ENCODE measurements at places on chromosomes 3 and 15.

DNA sequence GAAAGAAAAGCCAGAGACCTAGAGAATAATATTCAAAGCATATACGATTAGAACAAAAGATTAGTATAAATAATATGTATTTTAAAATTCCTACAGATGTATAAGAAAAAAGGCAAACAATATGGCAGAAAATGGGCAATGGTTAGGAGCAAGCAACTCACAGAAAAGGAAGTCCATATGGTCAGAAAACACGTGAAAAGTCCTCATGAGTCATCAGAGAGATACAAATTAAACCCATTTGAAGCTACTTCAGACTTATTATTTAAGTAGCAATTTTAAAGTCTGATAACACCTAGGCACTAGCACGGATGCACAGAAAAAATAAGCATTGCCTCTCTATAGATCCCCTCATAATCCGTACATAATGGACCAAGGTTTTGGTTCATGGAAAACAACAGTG is 25.6 kb downstream of the SLC7A14 start:
- no peak for DNase-seq

GRCh38 chr15:66897416-66897815 is 168.0 kb upstream of the SMAD3 start:
- DNase-seq: no peak

GRCh38 chr3:1962396-1963088 is 136.1 kb upstream of the CNTN4 start:
- no peak for DNase-seq

GRCh38 chr15:38373016-38373415 is 80.9 kb upstream of the FAM98B start:
- no peak for DNase-seq

DNA sequence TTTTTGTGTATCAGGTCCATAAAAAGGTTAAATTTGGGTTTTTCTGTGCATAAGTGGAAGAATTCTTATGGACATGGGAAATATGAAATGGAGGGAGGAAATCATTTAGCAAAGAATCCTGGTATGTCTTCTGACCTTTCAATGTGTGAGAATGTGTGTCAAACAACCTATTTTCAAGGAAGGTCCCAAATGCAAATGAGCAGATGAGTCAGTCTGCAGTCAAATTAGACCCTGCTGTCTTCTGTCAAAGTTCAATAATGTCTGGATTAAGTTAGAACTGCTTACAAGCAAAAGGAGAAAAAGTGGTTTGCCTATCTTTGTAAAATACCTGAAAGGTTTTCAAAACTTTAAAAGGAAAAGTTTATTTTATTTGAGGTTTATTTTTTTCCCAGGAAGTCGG is 15.3 kb downstream of the FBN1 start:
- DNase-seq: no peak

DNA sequence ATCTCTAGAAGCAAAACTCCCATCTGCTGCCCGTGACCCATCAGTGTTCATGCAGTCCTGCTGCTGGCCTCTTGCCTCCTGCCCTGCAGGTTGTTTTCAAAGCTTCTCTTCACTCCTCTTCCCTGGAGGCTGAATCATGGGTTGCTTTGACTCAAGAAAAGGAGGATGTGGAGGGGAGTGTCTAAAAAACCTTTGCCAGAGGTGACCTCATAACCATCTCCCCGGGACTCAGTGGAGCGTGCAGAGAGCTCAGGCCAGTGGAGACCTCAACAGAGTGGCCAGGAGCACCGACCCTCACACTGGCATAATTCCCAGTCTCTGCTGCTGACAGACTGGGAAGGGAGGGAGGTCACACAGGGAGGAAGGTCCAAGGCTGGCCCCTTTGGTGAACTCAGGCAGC is 60.9 kb upstream of the ITGA11 start:
- DNase-seq: no peak

- DNase-seq: no peak
Measured at GRCh38 chr15:84598993-84599392, 1.8 kb upstream of the ZSCAN2 start.

DNA sequence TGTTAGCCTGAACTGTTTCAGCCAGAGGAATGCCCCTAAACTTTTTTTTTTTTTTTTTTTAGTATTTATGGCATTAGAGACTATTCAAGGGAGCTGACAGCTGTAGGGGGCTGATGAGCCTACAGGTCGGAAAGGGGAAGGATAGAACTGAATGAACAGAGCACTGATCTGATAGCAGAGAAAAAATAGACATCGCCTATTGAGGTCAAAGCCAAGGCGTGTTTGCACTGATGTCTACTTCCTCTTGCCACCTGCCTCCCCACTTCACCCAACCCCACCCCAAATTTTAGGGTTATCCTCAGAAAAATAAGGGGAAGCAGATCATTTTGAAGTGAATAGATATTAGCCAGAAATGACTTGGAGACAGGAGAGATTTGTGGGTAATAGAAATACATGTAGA is 3.0 kb upstream of the ZMAT3 start:
- DNase-seq: no peak

- DNase-seq: peak; percentile 34
Measured at GRCh38 chr3:25156626-25157025, 271.4 kb upstream of the RARB start.

- DNase-seq: peak; percentile 29
Measured at GRCh38 chr3:153372326-153372725, 210.3 kb downstream of the RAP2B start.

DNA sequence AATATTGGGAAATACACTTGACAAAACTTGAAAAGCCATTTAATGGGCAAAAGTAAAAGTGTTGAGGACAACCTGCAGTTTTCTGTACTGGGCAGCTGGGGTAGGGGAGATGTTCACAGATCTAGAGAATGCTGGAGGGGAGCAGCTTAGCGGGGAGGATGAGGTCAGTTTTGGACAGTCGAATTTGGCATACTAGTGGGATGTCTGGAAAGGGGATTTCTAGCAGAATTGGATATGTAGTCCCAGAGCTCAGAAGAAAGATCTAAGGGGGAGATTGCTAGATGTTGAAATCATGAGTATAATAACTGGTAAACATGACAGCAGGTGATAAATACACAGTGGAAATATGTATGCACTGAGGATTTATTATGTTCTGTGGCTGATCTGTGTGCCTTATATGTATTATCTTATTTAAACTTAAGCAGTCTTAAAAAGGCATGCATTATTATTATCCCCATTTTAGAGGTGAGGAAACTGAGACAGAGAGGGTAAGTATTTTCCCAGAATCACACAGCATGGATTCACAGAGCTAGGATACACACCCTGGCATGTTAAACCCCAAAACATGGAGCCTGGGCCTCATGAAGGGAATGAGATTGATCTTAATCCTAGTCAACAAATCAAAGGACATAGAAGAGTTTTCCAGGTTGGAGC is 42.7 kb downstream of the TLNRD1 start:
- no peak for DNase-seq

GRCh38 chr15:64635499-64636495 is 139.6 kb downstream of the RBPMS2 start:
- peak; percentile 38 for DNase-seq

DNA sequence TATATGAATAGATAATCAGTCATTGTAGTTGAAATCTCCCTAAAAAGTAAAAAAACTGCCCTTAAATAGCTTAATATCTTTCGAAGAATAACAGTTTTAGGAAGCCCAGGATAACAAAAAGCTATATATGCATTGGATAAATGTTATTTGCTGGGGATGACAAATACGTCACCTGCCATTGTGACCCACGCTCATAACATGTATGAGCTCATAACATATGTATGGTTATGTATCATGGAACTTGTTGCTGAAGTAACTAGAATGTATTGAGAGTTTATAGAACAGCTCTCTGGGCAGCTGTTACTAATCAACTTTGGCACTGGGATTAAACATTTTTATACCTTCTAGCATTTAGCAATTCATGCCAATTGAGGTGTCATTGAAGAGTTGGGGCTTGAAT is 1.7 kb upstream of the LRCH3 start:
- DNase-seq: no peak

GRCh38 chr15:88525418-88525817 is 21.1 kb downstream of the DET1 start:
- no peak for DNase-seq

DNA sequence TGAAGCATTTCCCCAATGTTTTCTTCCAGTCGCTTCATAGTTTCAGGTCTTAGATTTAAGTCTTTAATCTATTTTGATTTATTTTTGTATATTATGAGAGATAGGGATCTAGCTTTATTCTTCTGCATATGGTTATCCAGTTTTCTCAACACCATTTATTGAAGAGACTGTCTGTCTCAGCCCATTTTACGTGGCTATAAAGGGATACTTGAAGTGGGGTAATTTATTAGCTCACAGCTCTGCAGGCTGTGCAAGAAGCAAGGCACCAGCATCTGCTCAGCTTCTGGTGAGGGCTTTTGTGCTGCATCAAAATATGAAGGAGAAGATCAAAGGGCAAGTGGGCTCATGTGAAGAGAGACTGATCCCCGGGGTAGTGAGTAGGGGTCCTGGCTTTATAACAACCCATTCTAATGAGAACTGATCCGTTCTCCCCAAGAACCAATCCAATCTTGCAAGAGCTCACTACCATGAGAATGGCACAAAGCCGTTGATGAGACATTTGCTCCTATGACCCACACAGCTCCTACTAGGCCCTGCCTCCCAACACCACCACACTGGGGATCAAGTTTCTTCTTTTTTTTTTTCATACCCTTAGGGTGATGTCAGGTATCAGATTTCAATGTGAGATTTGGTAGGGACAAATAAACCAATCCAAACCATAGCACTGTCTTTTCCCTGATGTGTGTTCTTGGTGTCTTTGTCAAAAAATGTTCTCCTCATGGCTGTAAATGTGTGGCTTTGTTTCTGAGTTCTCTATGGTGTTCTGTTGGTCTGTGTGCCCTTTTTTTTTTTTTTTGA is 63.2 kb downstream of the IQGAP1 start:
- DNase-seq: peak; percentile 33

DNA sequence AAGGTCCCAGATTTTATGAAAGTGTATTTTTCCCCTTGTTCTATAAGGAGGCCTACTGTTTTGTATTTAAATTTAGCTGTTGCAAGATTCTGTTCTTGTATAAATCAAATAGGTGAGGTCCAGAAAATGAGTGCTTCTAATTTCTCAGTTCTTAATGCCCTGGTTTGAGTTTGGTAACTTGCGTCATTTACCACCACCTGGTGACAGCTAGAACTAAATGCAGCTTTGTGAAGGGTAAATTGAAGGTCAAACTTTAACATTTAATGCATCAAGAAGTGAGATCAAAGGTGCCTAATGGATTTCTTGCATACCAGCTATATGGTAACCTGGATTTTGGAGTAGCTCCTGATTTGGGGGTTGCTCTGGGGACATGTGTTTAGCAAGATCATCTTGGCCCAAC is 50.7 kb upstream of the POLR2M start:
- DNase-seq: no peak

DNA sequence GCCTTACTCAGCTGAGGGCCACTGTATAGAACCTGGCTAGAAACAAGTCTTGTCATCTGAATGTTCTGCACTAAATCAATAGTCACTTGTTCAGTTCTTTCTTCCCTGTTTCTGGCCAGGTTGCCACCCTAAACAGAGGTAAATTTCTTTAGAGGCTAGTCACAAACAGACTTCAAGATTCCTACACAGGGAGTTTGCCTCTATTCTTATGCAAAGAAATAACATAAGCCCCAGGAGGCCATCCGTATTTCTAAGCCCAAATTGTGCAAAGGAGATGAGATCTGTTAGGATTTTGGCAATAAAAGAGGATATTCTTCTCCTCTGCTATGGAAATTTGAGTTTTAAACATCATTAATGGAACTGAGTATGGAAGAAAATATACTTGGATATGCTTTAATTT is 4.9 kb downstream of the ZIC4 start:
- no peak for DNase-seq

DNA sequence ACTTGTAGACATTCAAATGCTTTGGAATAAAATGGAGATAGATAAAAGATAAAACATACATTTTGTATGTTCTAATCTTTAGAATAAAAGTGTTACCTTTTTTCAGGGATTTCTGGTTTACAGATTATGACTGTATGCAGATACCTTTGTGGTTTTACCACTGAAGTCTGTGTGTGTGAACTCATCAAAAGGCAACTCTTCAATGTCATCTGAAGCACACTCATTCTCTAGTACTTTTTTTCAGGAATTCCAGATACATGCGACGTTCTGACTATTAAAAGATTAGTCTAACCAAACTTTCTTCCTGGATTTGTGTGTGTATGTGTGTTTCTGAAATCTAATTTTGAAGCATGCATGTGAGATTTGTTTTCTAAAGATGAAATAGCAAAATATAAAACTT is 188.6 kb downstream of the NLGN1 start:
- DNase-seq: no peak

- DNase-seq: no peak
Measured at GRCh38 chr15:85706779-85707518, 87.8 kb downstream of the KLHL25 start.

GRCh38 chr3:165395188-165395587 is 199.0 kb upstream of the SLITRK3 start:
- no peak for DNase-seq

- DNase-seq: no peak
Measured at GRCh38 chr3:94686208-94686607, 623.3 kb downstream of the NSUN3 start.

- DNase-seq: no peak
Measured at GRCh38 chr3:9290566-9290965, 41.1 kb upstream of the SRGAP3 start.

GRCh38 chr15:98347001-98347400 is 301.3 kb upstream of the IGF1R start:
- DNase-seq: no peak

DNA sequence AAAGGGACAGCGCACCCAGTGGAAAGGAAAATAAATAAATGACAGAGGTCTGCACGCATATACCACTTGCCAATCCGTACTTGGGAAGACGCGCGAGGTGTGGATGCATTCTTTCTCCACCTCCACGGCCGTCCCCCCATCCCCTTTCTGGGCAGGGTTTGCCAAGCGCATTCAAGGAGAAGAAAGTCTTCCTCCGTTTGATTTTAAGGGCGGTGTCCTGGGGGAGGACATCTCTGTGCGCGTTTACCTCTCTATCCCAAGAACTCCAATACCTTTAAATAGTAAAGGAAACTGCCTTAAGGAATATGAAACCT is 576 bp upstream of the MB21D2 start:
- no peak for DNase-seq

DNA sequence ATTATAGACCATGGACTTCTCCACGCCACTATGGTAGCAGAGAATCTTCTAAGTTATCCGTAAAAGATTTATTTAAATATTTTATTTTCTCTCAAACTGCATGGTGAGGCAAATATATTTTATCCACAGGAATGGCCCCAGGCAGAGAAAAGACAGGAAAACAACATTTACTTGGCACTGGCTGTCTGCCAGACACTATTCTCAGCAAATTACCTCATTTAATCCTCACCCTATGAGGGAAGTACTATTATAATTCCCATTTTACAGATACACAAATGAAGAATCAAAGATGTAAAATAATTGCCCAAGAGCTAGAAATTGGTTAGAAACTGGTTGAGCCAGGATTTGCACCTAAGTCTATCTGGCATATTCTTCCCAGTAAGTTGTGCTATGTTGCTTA is 361.4 kb upstream of the IL12A start:
- DNase-seq: no peak

- DNase-seq: no peak
Measured at GRCh38 chr3:70646635-70647034, 334.2 kb upstream of the MDFIC2 start.

DNA sequence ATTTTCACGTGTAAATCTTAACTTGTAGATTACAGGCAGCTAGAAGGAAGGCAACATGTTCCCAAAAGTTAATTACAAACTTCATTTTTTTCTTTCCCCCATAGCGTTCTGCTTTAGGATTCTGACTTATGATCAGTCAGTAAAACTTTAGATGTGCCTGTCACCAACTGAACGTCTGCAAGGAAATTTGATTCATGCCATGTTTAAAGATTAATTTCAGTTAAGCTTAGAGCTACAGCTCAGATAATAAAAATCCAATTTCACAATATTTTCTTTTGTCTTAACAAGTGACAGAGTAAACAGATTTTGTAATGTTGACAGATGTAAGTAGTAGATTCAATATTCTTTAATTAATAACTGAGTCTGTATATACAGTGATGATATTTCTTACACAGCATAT is 253.1 kb downstream of the NFKBIZ start:
- DNase-seq: no peak
